HFF-Myc (cell line): ENCODE measurements at places on chromosomes 7 and 10.

GRCh38 chr10:24201503-24202180, 7.3 kb upstream of the KIAA1217 start:
- DNase-seq: no peak

DNA sequence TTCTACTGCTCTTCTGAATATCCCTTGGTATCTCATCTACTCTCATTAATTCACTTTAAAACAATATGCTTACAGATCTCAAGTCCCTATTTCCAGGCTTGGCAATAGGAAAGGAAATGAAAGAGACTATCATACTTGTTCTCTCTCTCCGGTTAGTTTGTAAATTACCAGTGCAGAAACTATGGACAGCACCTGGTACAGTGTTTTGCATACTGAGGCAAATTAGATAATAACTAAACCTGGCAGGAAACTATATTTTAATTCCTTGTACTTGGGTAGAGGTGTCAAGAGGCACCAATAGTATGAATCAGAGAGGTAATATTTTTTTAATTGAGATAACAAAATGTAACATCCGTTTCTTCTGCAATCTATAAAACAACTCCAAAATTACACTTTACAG, 97.7 kb upstream of the TMEM196 start:
- DNase-seq: no peak

DNA sequence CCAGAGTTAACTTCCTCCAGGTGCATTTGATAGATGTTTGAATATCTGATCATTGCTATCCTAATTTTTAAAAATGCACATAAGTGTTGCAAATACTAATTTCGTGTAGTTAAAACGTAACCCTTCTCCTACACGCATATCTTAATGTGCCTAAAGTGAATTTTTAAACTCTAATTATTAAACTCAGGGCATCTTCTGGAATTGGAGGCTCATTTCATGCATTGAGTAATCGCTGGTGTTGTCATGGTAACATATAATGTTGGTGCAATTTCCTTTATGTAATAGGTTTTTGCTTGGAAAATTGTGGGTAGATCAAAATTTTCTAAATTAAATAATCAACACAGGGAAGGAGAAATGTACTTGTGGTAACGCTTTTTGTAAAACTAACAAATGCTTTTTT, 56.2 kb downstream of the ARMC3 start:
- DNase-seq: no peak

GRCh38 chr10:124715439-124715838, 28.7 kb downstream of the FAM53B start:
- no peak for DNase-seq

GRCh38 chr7:155449869-155450557, 7.9 kb upstream of the EN2 start:
- DNase-seq: no peak
